Muscle of leg (tissue), 16 donors: ENCODE measurements at places on chromosomes 1 and 21. TPM values are rescaled to one million over a fixed set of nuclear protein-coding genes. Genes with fewer than 3 reads are reported as not detected.

Gene PLEKHA6
- polyA plus RNA-seq: 6.2 TPM

Gene VANGL1
- 5.6 TPM for polyA plus RNA-seq

Gene RIMS3
- 0.56 TPM for polyA plus RNA-seq

Gene CASZ1
- polyA plus RNA-seq: 61.6 TPM

Gene IFNLR1
- 0.22 TPM for polyA plus RNA-seq

Gene NR0B2
- polyA plus RNA-seq: not detected

Gene SPOCD1
- polyA plus RNA-seq: 0.25 TPM

Gene TP53BP2
- 25.8 TPM for polyA plus RNA-seq

Gene TMCO4
- polyA plus RNA-seq: 2.7 TPM

Gene LENEP
- not detected for polyA plus RNA-seq

Gene CHRM3
- 1.5 TPM for polyA plus RNA-seq

Gene ACBD3
- 59.1 TPM for polyA plus RNA-seq

Gene OLFM3
- polyA plus RNA-seq: 0.34 TPM

Gene CELA2A
- 0.38 TPM for polyA plus RNA-seq

Gene IGSF5
- 0.37 TPM for polyA plus RNA-seq

Gene FAM76A
- polyA plus RNA-seq: 16.6 TPM

Gene CELA3B
- not detected for polyA plus RNA-seq

Gene SPATA17
- 3.7 TPM for polyA plus RNA-seq

Gene NEXN
- polyA plus RNA-seq: 216 TPM

Gene CACYBP
- polyA plus RNA-seq: 93.5 TPM

Gene PIK3C2B
- polyA plus RNA-seq: 31.7 TPM

Gene GJB4
- polyA plus RNA-seq: not detected

Gene ARHGEF10L
- polyA plus RNA-seq: 22.6 TPM

Gene CD244
- 0.31 TPM for polyA plus RNA-seq

Gene SDF4
- 117 TPM for polyA plus RNA-seq

Gene CD160
- polyA plus RNA-seq: 0.88 TPM

Gene MTARC2
- polyA plus RNA-seq: 16.9 TPM

Gene ICOSLG
- polyA plus RNA-seq: 8.7 TPM

Gene KRTAP24-1
- polyA plus RNA-seq: not detected

Gene SRSF11
- polyA plus RNA-seq: 165 TPM

Gene REN
- polyA plus RNA-seq: 0.31 TPM

Gene RNF11
- 105 TPM for polyA plus RNA-seq

Gene LCE3D
- polyA plus RNA-seq: not detected

Gene FNDC5
- polyA plus RNA-seq: 198 TPM

Gene MMEL1
- 1.2 TPM for polyA plus RNA-seq

Gene CFAP57
- 0.15 TPM for polyA plus RNA-seq

Gene FMO1
- polyA plus RNA-seq: 2.6 TPM

Gene OR2T35
- not detected for polyA plus RNA-seq

Gene CCDC190
- 6.2 TPM for polyA plus RNA-seq

Gene CR1
- 0.95 TPM for polyA plus RNA-seq

Gene SLC16A1
- polyA plus RNA-seq: 41.7 TPM

Gene BRDT
- polyA plus RNA-seq: not detected
